ENCODE measurements at places on chromosomes 4 and X.

DNA sequence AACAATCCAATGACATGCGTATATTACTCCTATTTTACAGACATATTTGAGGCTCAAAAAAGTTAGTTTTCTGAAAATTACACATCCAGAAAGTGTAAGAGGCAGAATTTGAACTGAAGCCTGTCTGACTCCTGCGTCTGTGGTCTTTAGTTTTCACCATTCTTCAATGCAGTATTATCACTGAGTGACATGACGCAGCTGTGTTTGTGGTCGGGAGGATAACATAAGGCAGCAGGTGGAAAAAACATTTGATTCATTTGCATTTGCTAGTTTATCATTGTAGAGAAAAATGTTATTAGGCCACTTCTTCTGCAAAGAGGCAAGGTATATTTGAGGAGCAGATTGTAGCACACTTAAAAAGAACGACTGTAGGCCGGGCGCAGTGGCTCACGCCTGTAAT, 186.7 kb downstream of the TENM3 start:
- DNase-seq: no peak

- DNase-seq: no peak
These were observed 105.6 kb downstream of the SLC4A4 start for GRCh38 chr4:71444395-71444794.

GRCh38 chrX:19954335-19955096, 36.3 kb downstream of the BCLAF3 start:
- DNase-seq: no peak

DNA sequence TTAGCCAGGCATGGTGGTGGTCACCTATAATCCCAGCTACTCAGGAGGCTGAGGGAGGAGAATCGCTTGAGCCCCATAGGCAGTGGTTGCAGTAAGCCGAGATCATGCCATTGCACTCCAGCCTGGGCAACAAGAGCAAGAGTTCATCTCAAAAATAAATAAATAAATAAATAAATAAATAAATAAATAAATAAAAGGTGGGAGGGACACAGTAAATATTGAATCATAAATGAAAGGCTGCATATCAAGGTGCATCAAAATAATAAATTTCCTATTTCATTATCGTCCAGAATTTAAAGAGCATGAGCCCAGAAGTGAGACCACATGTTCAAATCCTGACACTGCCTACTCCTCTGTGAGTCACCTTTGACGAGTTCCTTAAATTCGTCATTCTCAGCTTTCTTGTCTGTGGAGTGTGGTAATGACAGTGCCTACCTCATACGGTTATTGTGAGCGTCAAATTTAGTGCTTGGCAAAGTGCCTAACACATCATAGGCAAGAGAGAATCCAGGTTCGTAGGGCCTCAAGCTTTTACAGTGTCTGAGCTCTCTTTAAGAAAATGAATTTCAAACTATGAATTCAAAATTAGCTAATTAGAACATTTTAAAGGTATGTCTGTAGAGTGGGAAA, 49.9 kb downstream of the IL15 start:
- DNase-seq: no peak

DNA sequence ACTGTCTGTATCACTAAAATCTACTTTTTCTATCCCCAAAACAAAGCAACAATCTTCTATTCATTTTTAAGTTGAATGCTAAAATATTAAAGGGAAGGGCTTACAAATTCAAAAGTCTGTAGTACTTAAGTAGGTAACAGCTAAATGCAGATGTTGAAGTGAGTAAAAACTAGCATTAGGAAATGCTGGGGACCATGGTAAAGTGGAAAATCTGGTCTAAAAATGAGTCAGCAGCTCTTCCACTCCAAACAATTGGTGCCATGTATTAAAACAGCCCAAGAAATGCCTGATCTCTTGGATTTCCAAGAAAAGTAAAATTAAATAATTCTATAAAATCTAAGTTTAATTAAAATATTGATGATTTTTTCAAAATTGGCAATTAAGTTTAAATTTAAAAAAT, 73.3 kb upstream of the PPP3CA start:
- DNase-seq: no peak

- no peak for DNase-seq
These were observed 25.6 kb downstream of the NR0B1 start for GRCh38 chrX:30283456-30284200.

- DNase-seq: peak; percentile 31
These were observed 13.0 kb downstream of the EXOC1 start for GRCh38 chr4:55866290-55866907.

- DNase-seq: no peak
These were observed 25.8 kb downstream of the WWC2 start for GRCh38 chr4:183124865-183125264.

DNA sequence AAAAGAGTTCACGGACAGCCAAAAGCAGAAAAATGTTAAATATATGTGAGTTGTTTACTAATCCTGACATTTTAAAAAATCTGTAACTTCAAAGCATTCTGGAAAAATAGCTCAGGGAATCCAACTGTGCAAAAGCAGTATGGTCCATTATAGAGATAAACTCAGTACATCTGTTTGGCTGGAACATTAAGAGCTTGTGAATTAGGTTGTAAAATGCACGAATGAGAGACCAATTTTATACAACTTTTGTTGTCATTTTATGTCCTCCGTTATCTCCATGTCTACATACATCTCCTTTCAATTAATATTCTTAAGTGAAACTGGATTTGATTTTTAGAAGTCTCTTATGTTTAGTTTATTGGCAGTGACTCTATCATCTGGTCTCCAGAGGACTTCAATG, 367.0 kb upstream of the ATOH1 start:
- DNase-seq: no peak

DNA sequence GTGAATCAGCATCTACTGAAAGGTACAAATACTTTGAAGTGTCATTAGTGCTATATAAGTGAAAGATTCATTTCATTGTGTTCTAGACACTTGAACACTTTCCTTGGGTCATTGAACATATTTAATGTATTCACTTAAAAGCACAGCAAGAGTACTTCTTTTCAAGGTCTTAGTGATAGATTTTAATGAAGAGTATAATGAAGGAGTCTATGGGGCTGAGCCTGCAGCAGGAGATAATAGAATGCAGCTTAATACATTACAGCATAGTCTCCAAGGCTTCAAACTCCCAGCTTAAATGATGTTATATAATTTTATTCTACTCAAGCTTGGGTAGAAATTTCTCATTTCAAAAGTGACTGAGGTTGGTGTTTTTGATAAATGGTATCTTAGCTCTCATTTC, 66.1 kb upstream of the VEGFC start:
- DNase-seq: no peak

GRCh38 chr4:106351016-106351415, 17.6 kb downstream of the GIMD1 start:
- no peak for DNase-seq

GRCh38 chr4:151169223-151169622, 69.8 kb downstream of the RPS3A start:
- DNase-seq: no peak

DNA sequence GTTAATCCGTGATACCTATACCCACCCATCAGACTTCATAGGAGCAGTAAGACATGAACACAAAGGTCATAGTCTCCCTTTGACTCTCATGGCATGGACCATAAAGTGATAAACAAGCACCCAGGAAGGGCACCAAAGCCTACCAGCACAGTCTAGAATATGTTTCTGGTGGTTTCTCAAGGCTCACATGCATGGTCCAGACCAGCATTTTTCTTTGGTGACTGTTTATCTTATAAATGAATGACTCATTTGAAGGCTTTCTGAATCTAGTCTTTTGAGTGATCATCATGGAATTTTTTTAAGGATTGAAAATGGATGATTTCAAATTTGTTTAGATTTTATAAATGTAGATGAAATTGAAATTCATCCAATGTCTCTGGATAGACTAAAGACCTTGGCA, 32.0 kb upstream of the AMELX start:
- no peak for DNase-seq

- no peak for DNase-seq
These were observed 224.6 kb downstream of the BCOR start for GRCh38 chrX:39873117-39873516.

DNA sequence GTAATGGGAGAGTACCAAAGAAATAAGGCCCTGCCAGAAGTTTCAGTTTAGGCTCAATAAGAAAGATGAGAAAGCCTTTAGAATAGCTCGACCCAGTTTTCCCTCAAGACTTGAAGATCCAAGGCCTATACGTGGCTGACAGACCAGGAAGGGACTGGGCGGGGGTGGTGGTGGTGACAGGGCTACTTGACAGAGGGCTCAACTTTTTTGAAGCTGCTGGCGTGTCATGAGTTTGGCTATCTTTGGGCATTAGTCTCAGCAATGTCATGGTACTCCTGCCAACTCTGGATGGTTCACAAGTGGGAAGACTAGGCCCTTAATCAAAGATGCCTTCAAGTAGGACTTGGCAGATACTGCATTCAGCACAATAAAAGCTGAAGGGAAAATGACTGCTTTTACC, 100.1 kb upstream of the SCML1 start:
- no peak for DNase-seq

- no peak for DNase-seq
These were observed 164.1 kb downstream of the DEFB131A start for GRCh38 chr4:9608300-9608699.

GRCh38 chrX:46710927-46711623, 47.8 kb downstream of the SLC9A7 start:
- no peak for DNase-seq

DNA sequence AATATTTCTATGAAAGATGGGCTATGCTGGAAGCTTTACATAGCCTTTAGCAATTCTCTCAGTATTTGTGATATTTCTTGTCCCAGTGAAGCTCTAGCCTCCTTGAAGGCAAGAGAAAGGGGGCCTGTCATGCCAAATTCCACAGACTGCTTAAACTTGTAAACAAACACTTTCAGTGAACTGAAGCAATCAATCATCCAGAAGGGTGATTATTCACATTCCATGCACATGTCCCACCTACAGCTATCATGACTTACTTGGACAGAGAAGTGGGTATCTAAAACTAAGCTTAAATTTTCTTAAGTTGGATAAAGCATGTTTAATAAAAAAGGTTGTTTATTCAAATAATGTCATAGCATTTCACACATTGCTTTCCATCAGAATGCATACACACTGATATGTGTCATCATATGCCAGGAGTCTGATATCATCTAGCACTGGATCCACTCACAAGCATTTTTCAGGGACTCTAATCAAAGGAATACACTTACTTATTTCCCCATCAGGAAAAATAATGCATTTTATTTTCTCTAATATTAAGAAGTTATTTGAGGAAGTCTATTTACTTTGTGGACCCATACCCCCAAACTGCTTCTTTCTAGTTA, 1.2 kb upstream of the FSTL5 start:
- DNase-seq: no peak

- DNase-seq: no peak
These were observed 36.5 kb downstream of the TXLNG start for GRCh38 chrX:16822723-16823122.
